ENCODE measurements at places on chromosomes 6 and 20.

GRCh38 chr6:127937102-127937501 is 36.2 kb upstream of the THEMIS start:
- no peak for DNase-seq

- no peak for DNase-seq
Measured at GRCh38 chr6:112800916-112801315, 453.8 kb downstream of the RFPL4B start.

DNA sequence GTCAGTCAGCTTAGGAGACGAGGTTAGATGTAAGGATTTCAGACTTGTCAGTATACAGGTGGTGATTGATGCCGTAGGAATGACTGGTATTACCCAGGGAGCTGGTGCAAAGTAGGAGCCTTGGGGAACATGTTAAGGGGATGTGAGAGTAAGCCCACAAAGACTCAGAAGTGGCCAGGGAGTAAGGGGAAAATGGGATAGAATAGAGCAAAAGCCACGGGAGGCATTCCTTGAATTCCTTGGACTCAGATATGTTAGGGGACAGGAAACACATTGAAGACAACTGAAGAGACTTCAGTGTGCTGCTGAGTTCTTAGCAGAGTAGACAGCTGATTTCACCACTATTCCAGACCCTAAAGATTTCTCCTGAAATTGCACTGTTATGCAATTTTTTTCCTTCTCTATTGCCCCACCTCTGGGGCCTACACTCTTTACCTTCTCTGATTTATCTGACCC is 1.2 kb upstream of the ACAT2 start:
- no peak for DNase-seq

DNA sequence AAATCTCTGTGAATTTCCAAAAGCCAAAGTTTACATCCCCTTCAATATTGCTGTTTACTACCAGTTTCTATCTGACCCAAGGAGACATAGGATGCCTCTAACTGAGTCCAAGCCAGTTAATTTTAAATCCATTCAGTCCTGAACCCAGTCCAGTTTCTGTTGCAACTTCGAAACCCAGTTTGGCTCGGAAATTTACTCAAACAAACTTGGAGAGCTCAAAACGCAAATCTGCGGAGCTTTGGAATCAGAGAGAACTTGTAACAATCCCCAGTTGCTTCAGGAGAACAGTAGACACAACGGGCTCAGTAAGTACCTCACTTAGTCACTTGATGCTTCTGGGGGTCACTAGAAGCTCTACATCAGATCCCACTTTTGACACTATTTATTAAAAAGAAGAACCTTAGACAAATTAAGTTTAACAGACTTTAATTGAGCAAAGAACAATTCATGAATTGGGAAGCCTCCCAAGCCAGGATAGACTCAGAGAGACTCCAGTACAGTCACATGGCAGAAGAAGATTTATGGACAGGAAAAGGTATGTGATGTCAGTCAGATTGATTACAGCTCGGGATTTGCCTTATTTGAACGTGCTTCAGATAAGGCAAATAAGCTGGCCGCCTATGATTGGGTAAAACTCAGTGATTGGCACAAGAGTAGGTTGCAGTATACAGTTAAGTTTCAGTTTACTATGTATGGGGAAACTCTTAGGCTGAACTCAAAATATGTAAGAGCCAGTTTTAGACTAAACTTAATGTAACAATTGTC is 118.0 kb downstream of the RFPL4B start:
- no peak for DNase-seq

DNA sequence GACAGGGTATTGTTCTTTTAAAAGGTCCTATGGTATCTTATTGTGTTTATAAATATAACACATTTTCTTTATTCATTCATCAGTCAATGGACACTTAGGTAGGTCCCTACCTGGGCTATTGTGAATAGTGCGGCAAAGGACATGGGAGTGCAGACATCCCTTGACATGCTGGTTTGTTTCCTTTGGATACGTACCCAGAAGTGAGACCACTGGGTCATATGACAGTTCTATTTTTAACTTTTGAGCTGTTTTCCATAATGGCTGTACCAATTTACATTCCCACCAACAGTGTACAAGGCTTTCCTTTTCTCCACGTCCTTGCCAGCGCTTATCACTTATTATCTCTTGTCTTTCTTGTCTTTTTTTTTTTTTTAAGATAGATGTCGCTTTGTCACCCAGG is 627.5 kb downstream of the PRKN start:
- DNase-seq = no peak

All from hippocampal formation (tissue), 2 donors.